Stimulated activated CD4-positive, alpha-beta T cell treated with anti-CD3 and anti-CD28 coated beads, Interleukin-4, amount 100 ng/mL, for 1 hour (primary cell): ENCODE measurements at places on chromosomes 4 and X.

GRCh38 chr4:98314791-98315565 is 53.8 kb downstream of the RAP1GDS1 start:
- no peak for DNase-seq

GRCh38 chrX:9335251-9335650 is 129.6 kb upstream of the TBL1X start:
- no peak for DNase-seq

DNA sequence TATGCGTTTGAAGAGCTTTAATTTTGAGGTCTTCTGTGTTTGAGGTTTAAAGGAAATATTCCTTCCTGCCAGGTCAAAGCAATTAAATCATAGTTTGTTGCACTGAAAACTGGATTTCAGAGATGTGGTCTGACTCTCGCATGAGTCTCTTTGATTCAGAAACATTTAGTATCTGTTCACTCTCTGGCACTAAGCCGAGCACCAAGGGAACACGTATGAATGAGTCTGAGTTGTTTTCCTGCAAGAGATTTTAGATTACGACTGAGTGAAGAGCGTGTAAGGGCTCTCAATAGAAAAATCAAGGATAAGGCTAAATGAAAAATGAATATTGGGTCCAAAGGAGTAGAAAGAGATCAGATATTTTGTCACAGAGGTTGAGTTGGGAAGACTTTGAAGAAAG is 875.4 kb upstream of the PRKX start:
- DNase-seq: no peak

DNA sequence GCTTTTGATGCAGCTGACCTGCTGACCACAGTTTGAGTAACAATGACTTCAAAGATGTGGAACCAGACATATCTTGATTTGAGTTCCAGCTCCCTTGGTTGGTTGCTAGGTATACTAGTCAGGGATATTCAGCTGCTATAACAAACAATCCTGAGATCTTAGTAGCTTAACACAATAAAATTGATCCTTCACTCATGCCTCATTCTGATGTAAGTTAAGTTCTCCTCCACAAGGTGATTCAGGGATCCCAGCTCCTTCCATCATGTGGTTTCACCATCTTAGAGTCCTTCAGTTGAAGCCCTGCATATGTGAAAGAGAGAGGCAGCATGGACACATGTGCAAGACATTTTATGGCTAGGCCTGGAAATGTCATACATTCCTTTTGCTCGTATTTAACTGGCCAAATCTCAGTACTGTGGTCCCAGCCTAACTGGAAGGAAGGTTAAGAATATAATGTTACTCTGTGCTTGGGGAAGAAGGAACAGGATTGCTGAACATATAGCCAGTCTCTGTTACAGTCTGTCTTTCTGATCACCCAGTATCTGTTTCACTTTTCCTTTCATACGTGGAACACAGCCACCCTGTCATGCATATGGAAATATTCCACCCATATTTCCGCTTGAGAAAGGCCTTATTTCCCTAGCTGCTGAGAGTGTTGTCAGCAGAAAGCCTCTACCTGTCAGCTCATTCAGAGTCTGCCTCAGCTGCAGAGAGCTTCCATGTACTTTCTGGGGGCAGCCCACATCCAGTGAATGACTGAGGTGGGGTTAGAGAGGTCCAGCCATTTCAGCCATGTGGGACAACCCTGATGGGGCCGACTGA is 7.1 kb downstream of the SMIM9 start:
- no peak for DNase-seq

DNA sequence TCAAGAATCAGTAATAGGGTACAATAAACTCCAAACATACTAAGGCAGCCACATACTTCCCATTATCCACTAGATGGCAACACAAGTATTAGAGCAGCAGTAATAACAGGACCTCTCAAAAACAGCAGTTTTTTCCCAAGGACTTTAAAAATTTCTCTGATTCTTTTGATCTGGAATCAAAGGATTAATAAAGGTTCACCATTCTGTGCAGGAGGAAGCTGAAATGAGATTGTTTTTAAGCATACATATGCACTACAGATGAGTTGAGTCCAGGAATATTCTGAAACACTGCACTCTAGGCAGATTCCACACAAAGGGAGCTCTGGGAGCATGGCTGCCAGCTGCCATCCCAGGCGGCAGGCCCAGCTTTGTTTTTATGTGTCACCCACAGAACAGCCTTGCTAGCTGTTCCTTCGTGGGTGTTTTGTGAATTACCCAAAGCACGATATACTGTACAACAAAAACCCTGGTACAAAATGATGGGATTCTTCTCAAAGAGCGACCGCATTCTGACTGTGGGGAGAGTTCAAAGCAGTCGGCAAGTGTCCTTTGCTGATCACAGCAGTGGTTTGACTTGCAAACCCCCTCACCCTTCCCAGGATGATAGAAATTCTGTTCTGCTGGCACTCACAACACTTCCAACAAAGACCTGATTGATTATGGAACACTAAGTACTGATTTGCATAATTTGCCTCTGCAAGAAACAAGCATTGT is 61.0 kb downstream of the STX18 start:
- no peak for DNase-seq

DNA sequence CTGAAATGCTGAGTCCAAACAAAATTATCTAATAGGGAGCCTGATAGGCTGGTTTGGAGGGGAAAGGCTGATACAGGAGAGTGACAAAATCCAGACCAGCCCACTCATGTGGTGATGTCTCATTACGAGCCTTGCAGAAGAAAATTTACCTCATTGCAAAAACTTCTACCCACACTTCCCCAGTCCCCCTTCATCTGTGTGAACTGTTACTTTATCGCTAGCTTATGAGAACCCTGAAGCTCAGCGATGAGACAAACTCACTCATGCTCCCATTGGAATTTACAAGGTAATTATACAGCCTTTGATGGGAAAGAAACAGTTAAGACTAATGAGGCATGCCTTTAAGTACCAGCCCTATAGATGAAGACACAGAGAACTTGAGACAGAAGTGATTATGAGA is 76.1 kb downstream of the ARHGAP6 start:
- no peak for DNase-seq

DNA sequence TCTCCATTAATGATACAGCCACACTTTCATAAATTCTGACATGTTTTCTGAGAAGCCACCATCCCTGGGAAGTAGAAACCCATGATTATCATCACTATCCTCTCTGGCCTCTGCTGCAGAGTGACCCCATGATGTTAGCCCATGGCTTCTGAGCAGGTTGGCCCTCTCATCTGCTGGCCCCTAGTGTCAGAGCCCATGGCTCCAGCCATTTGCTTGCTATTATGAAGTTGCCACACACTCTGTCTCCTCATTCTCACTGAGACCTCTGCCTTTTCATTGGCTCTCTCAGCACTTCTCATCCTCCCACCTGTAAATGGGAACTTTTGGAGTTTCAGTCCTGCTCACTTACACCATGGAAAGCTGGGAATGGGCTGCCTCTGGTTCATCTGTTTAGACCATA is 192.7 kb downstream of the GASK1B start:
- no peak for DNase-seq

DNA sequence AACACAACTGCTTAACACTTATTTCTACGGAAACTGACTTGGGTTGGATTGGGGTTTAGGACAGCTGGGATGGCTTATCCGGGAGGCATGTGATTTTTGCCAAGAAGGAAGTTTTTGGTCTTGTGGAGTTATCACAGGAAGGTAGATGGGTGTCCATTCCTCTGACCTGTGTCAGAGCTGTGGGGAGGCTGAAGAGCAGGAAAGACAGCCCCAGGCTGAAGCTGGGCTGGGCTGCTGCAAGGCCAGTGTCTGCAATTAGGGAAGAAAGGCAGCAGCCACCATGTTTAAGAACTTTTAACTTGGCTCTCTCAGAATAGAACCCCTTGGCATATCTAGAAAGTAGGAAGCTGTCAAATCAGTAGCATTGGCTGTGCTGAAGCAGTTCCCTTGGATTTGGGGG is 42.3 kb downstream of the CCNG2 start:
- no peak for DNase-seq

DNA sequence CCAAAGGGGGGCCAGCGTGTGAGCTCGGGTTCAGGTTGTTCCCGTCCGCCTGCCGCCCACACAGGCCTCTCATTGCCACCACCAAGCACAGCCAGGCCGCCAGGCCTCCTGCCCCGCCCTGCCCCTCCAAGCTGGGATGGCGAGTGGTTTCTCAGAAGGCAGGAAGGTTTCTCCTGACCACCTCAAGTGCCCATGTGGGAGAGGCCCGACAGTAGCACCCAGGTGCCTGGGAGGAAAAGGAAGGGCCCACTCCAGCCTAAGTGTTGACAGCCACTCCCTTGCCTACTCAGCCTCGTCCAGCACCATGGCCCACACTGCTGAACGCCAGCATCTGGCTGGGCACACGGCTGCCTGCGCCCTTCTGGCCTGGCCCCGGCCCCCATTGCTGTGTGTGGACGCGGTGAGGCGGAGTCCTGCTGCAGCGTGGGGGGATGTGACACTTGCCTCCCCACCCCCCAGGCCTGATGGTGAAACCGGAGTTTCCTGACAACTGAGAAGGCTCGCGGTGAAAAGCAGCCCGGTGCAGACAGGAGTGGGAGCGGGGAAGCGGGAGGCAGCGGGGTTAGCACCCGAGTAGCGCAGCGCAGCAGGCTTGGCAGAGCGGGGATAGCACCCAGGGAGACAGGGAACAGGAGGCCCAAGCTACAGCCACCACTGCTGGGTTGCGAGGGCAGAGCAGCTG is 19.2 kb downstream of the FLNA start:
- DNase-seq: no peak

DNA sequence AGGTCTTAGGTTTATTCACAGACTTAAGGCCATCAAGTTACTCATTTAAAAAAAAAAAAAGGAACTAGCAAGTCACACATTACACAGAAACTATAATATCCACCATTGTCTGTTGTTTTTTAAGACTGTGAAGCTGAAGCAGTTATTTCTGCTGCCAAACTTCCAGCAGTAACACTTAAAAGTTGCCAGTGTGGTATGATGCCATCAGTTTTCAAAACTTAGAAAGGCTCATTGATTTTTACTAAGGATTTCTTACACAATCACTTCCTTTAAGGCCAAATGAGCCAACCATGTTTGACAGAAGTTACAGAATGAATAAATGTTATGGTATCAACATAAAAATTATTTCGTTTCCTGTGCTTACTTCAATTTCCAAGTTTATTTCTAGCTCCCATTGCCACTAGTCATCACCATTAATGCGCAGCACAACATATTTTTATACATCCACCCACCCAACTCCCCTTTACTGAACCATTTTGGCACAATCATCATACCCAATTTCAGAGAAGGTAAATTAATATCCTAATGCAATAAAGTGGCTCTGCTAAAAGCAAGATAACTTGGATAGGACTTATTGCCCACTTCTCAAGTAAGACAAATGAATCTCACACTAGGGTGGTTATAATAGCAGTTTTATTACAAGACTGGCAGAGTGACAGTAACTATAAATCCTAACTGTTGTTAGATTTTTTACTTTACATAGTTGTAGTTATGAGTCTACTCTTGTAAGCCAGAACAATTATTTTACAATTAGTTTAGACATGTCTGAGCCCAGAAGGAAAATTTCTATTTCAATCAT is 13.1 kb downstream of the PDGFC start:
- DNase-seq: no peak

GRCh38 chrX:9315086-9315485 is 149.8 kb upstream of the TBL1X start:
- DNase-seq: no peak

- DNase-seq: no peak
Observed at GRCh38 chr4:168449719-168450452, 30.4 kb downstream of the DDX60L start.

GRCh38 chr4:151768835-151769234 is 8.0 kb upstream of the GATB start:
- no peak for DNase-seq

- DNase-seq: no peak
Observed at GRCh38 chrX:147680251-147680650, 231.5 kb upstream of the FMR1 start.

- no peak for DNase-seq
Observed at GRCh38 chr4:7650606-7651385, 216.1 kb upstream of the PSAPL1 start.

GRCh38 chr4:110424144-110424543 is 51.8 kb upstream of the ENPEP start:
- DNase-seq: no peak

DNA sequence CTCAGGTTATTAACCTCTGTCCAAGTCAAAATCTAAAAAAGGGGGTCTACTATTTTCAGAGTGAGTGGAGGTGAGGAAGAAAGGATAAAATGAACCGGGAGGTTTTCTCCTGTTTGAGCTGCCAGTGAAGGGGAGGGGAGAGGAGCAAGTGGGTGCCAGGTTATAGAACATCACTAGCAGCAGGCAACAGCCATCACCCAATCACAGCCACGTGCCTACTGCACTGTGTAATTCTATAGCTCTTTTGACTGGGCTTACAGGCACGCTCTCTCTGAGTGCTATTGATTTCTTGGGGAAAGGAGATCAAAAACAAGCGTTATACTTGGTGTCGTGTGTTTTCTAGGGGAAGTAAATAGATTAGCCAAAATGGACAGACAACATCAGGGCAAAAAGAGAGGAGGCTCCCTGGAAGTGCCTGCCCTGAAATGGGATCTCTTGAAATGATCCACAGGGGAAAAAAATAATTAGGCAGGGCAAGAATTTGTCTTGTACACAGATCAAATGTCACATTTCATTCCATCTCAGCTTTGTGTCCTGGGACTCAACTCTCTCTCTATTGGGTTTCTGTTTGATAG is 300.5 kb upstream of the LCORL start:
- no peak for DNase-seq

GRCh38 chr4:7799736-7800135 is 139.9 kb downstream of the AFAP1 start:
- DNase-seq: no peak

GRCh38 chr4:110627977-110628662 is 5.2 kb upstream of the PITX2 start:
- no peak for DNase-seq

GRCh38 chrX:18031726-18032375 is 170.8 kb upstream of the RAI2 start:
- DNase-seq: no peak

GRCh38 chrX:95383778-95384177 is 1300.9 kb upstream of the DIAPH2 start:
- no peak for DNase-seq

- no peak for DNase-seq
Observed at GRCh38 chrX:28979877-28980276, 392.6 kb downstream of the IL1RAPL1 start.

DNA sequence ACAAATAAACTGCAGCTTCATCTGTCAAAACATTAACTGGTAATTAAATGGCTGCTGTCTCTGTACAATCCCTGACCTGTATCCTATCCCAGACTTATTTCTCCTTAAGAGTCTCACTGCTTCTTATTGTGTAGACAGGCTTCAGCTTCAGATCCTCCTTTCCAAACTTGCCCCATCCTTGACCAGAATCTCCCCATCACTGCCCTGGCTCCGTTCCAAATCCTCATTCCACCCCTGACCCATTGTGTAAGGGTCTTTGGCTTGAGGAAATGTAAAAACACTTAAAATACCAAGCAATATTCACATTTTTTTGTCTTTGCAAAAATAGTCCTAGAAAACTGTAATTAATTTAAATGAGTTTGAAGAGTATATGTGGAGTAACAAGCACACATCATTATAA is 152.6 kb upstream of the VEGFC start:
- DNase-seq: no peak

GRCh38 chrX:7190157-7190556 is 42.2 kb upstream of the PUDP start:
- no peak for DNase-seq
